NCI-H1105 treated with DMSO at 0.1 percent for 48 hours (cell line): ENCODE measurements at places on chromosomes 16 and 17.

DNA sequence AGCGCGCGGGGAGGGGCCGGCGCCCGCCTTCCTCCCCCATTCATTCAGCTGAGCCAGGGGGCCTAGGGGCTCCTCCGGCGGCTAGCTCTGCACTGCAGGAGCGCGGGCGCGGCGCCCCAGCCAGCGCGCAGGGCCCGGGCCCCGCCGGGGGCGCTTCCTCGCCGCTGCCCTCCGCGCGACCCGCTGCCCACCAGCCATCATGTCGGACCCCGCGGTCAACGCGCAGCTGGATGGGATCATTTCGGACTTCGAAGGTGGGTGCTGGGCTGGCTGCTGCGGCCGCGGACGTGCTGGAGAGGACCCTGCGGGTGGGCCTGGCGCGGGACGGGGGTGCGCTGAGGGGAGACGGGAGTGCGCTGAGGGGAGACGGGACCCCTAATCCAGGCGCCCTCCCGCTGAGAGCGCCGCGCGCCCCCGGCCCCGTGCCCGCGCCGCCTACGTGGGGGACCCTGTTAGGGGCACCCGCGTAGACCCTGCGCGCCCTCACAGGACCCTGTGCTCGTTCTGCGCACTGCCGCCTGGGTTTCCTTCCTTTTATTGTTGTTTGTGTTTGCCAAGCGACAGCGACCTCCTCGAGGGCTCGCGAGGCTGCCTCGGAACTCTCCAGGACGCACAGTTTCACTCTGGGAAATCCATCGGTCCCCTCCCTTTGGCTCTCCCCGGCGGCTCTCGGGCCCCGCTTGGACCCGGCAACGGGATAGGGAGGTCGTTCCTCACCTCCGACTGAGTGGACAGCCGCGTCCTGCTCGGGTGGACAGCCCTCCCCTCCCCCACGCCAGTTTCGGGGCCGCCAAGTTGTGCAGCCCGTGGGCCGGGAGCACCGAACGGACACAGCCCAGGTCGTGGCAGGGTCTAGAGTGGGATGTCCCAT, 232.8 kb downstream of the SEC14L1 start:
- no peak for DNase-seq

DNA sequence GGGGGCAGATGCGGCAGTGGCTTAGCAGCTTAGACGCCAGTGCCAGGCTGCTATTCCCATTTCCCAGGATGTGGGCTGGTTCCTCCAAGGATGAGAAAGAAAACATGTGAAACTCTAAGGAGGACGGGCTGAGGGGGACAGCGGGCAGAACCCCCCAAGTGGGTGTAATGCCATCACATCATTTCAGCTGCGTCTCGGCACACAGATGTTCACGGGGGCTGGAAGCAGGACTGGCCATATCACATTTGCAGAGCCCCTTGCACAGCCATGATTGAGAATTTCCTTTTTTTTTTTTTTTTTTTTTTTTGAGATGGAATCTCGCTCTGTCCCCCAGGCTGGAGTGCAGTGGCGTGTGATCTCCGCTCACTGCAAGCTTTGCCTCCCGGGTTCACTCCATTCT, 15.3 kb upstream of the GINS2 start:
- no peak for DNase-seq

- DNase-seq = no peak
These were observed 14.6 kb downstream of the EEF2K start for GRCh38 chr16:22220714-22221113.

GRCh38 chr16:87201052-87201451, 116.1 kb downstream of the C16orf95 start:
- no peak for DNase-seq

DNA sequence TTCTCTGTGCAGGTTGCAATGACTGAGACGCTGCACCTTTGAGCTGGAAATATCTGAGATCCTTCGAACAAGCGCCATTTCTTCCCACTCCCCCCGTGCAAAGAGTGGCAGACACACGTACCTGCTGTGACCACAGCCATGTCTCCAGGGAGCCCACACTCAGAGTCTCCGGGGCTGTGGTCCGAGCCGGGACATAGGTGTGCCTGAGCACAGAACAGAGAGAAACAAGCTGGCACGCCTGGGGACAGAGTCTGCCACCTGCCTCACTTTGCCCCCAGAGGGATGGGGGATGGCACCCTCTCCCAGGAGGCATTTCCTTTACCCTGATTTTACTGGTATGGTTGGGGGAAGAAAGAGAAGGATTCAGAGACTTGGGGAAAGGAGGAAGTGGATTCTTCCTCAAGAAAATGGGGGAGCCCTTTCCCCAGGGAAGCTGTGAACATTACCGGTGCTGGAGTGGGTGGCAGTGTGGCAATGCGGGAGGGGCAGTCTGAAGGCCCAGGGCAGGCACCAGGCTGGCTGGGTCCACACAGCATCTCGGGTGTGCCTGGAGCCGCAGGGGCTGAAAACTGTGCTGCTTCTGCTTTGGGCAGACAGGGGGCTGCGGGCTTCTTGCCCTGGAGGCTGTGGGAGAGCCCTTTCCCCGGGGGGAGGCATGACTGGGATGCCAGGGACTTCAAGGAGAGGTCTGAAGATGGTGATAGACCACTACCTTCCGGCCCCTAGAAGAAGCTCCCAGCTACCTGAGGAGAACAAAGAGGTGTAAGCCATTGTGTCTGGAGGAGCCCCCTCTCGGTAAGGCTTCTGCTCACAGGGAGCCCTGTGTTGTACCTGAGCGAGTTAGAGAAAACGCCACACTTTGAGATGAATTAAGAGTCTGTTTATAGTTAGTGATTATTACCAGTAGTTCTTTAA, 6.6 kb upstream of the PIK3R6 start:
- no peak for DNase-seq

- DNase-seq = no peak
These were observed 109.7 kb upstream of the CLEC3A start for GRCh38 chr16:77912617-77913016.

GRCh38 chr16:1357906-1358566, 6.3 kb downstream of the GNPTG start:
- DNase-seq = no peak

- DNase-seq = no peak
These were observed 19.7 kb downstream of the CYB5B start for GRCh38 chr16:69443927-69444631.

DNA sequence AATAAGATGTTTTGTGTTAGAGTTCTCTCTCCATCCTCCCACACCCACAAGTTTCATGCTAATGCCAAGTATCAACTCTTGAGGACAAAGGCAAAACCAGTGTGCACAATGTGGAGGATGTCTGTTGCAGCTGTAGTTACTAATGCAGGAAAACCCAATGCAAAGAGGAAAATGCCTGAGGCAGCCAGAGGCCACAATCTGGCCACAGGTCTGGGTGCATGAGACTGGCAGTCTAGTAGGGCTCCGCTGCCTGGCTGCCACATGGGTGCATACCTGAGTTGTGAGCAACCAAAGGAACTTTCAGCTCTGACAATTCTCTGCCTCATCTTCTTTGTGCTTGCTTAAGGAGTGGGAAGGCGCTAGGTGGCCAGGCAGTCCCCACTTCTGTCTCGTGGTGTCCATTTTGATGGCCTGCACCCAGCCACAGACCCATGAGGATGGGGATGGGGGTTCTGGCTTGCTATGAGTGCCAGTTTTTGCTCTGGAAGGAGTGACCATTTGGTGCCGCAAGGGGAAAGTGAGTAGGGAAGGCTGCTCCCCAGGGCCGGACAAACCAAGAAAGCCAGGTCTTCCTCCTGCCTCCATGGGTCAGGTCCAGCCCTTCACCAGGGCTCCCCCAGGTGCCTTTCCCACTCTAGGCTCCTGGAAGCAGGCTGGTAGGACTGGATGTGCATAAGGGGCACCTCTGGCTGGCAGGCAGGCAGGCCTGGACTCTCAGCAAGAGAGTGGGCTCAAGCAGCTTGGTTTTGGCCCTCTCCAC, 4.2 kb upstream of the GFOD2 start:
- DNase-seq = no peak

- DNase-seq = no peak
These were observed 18.7 kb downstream of the CRISPLD2 start for GRCh38 chr16:84838383-84838948.

DNA sequence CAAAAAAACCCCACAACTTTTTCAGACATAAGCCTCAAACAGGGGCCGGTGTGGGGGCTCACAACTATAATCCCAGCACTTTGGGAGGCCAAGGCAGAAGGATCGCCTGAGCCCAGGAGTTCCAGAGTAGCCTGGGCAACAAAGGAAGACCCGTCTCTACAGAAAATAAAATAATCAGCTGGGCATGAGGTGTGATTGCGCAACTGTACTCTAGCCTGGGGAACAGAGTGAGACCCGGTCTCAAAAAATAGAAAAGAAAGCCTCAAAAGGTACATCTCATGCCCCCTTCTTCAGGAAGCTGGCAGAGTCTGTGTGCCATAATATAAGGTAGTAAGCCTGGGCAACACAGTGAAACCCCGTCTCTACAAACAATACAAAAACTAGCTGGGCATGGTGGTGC, 3.2 kb downstream of the ZSWIM7 start:
- no peak for DNase-seq

DNA sequence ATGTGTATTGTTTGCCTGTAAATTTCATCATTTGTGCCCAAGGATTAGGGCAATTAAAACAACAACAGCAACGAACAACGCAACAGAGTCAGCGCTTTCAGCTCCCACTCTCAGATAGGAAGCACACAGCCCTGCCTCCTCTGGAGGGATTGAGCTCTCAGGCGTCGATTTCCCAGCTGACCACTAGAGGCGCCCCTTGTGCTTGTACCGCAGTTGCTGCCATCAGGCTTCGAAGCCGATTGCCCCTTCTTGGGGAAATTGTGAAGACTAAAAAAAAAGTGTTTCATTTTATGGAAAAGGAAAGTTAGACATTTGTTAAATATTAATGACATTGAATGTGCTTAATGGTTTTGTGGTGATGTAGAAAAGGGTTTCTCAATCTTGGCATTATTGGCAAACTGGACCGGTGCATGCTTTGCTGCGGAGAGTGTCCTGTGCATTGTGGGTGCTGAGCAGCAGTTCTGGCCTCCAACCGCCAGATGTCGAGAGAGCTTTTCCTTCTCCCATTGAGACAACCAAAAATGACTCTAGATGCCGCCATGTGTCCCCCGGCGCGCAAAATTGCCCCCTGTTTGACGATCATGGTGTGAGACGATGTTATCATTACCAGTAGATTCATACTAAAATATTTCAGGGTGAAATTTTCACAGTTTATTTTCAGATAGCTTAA, 650.4 kb upstream of the RBFOX1 start:
- DNase-seq = no peak

DNA sequence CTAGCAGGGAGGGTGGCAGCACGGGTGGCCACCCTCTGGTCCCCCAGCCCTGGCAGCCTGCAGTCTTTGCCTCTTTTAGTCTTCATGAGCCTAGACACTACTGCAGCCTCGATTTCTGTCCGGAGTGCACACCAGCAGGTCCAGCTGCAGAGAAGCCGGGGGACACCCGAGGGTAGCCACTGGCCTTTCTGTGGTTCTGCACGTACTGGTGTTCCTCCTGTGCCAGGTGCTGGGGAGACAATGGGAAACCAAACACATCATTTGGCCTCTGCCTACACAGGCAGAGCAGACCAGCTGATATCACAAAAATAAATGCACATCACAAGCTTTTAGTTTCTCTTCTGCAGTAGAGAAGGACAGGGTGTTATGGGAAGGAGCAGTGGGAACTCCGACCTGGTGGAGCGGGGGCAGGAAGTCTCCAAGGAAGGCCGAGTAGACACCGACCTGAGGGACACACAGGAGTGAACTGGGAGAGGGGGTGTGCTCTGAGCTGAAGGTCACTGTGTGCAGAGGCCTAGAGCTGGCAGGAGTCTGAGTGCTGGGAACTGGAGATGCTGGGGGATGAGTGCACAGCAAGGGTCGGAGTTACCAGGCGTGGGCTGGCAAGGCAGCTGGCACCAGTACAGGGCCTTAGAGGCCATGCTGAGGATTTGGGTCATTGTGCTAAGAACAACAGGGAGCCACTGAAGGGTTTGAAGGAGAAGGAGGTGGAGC, 23.1 kb downstream of the GPT2 start:
- no peak for DNase-seq

DNA sequence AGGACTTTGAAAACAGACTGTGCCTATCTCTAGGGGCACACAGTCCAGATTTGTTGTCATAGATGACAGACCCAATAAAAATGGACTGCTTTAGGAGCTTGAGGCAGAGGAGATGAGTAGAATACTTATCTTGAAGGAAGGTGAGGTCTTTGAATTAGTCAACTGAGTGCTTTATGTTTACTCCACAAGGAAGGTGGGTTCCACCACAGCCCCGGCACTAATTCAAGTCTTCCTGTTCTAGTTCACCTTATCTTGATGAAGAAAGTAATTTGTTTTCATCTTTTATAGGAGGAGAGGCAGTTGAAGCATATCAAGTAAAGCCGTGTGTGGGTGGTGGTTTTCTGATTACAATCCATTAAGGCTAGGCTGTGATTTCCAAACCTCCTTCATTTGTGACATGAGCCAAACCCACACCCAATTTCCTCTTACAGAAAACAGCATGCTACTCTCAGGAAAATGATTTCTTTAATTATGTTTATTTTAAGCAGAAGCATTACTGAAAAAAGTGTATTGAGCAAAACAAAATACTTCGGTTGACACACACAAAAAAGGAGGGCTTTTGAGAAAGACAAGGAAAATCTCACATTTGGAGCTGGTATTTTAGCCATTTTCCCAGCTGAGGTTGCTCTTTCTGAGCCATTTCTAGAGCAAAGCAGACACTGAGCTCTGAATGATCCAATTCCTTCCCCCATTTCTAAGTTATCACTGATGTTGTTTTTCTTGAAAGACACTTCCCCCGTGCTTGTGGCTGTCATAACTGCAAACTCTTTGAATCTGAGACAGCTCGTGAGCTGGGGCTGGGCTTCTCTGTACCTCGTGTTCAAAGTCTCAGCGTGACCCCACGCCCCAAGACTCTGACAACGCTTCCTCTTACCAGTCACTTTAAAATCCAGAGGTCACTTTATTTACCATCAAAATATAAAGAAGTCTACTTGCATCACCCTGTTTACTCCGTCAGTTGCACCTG, 35.4 kb downstream of the CDRT15 start:
- no peak for DNase-seq

- DNase-seq = no peak
These were observed 406.3 kb downstream of the HAPSTR1 start for GRCh38 chr16:9497750-9498149.

GRCh38 chr17:63150994-63151464, 185.0 kb downstream of the TANC2 start:
- DNase-seq = peak; percentile 22

GRCh38 chr17:49926886-49927285, 42.1 kb upstream of the DLX4 start:
- DNase-seq = no peak

GRCh38 chr17:41498276-41498675, 7.1 kb downstream of the KRT13 start:
- DNase-seq = no peak

GRCh38 chr17:57462007-57462579, 205.8 kb downstream of the MSI2 start:
- no peak for DNase-seq
